ENCODE measurements at places on chromosomes 12 and 14.

- peak; percentile 27 for DNase-seq
These were observed 409.3 kb downstream of the PRKD1 start for GRCh38 chr14:29518335-29518734.

DNA sequence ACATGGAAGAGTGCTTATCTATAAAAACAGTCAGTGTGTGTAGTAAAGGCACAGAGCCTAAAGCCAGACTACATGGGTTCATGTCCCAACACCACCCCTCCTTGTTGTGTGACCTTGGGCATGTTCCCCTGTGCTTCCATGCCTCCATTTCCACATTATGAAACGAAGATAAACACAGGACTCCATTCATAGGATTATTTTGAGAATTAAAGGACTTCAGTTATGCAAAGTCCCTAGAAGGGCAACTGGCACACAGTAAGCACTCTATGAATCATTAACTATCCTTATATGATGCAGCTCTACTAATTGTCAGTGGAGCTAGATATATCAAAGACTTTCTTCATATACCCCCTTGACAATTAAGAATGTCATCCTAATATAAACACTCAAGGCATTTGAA is 17.8 kb downstream of the IFNG-AS1 start:
- no peak for DNase-seq

DNA sequence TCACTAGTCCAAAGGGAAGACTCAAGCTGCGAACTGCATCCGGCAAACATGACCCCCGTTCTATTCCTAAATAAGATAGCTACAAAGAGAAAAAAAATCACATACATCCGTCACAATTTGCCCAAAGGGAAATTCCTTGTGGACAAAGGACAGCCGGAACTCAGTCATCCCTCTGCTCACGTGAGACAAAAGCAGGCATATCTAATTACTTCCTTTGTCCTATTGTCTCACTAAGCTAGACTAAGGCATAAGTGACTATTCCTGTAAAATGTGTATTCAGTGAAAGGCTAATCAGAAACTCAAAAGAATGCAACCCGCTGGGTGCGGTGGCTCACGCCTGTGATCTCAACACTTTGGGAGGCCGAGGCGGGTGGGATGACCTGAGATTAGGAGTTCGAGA is 27.2 kb upstream of the NINJ2 start:
- peak; percentile 88 for DNase-seq

DNA sequence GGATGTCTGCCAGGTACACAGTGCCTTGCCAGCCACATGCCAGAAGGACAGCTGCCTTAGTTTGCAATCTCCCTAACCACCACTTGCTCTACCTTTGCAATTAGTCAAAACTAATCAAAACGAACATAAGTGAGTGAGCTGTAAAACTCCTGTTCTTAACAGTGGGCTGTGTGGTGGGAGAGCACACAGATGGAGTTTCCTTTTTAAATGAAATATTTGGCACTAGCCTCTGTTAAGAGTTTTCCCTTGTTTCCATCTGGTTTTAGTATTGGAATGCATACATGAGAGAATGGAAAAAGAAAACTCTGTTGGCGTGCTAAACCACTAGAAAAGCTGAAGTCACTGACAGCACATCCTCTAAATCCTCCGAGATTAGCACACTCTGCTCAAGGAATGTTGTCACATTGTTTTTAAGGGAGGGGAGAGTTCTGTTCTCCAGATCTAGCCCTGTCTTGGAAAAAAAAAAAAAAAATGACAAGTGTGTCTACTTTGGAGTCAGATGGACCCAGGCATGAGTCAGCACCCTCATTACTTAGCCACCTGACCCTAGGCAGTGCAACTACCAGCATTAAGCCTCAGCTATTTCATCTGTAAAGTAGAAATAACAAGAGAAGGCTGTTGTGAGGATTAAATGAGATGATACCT is 83.9 kb downstream of the STXBP6 start:
- DNase-seq, result no peak

GRCh38 chr12:96501908-96502307 is 12.5 kb downstream of the CFAP54 start:
- DNase-seq, result peak; percentile 36

DNA sequence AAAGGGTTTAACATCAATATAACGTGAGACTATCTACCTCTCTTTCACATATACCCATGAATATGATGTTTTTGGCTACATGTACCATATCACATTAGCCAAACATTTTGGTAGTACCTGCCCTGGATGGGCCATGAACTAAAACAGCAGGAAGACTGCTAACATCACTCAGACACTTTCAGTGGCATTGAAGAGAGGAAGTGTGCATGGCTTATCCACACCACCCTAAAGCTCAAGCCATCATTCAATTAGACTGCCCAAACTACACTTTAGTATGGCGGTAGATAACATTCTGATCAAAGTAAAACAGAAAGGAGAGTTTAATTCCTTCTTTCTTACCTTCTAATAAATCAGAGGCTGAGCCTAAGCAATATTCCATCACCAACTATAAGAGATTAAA is 103.0 kb downstream of the PEBP1 start:
- no peak for DNase-seq

DNA sequence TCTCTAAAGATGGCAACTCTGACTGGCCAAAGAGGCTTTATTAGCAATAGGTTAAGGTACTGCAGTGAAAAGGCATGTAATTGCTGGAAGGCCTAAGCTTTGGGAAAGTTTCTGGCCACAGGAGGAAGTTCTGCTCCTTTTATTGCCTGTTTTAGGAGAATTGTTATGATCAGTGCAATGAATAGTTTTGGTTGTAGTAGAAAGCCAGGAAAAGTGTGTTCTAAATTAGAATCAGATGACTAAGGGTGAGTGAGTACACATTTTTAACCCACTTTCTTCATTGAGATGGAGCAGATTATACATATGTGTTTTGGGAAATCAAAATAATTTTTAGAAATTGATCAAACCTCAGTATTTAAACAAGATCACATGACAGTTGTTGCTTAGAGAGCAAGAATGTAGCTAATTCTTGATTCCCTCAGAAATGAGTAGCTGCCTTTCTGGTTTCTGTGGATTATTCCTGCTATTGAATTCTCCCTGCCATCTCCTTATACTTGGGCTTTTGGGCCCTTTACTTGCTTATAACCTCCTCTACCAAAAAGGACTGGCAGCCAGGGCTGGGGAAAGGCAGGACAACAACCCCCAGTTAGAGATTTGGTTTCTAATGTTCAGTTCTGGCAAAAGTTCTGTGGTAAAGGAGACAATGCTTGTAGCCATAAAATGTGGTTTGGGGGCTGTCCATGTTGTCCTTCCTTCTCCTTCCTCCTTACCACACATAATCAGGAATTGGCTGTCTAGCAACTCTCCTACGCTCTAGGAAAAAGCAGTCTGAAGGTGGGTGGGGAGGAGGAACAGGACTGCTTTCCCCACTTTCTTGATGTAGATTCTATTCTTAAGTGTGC is 217.1 kb downstream of the SLC38A4 start:
- DNase-seq, result peak; percentile 23

DNA sequence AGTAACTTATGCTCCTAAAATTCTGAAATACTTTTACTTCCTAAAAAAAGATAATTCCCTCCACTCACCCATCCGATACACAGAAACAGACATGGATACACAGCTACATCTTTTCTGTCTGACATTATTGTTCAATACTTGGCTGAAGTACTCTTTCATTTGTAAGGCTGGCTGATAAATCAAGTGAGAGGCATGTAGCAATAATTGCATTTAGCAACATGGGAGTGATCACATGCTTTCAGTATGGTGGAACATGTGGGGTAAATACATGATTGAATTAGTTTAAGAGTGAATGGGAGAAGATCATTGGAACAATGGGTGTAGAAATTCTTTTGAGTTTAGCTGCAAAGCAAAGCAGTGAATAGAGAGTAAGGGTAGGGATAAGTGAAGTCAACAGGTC is 25.6 kb downstream of the PTPRQ start:
- no peak for DNase-seq

DNA sequence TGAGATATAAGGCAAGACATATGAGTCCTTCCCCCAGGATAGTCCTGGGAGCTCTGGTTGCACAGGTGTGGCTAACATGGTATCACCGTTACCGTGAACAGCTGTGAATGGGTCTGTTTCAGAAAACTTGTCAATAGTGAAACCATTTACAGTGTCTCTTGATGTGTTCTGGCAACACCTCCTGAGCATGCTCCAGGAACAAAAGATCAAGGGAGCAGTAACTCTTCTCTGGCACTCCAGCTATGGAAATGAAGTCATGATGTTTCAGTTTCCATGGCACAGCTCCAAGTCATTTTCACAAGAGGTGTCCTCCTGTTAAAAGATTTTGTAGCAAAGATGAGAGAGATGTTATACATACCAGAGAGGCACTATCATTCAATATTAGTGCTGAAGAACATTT is 253.7 kb downstream of the SNAPC1 start:
- no peak for DNase-seq

DNA sequence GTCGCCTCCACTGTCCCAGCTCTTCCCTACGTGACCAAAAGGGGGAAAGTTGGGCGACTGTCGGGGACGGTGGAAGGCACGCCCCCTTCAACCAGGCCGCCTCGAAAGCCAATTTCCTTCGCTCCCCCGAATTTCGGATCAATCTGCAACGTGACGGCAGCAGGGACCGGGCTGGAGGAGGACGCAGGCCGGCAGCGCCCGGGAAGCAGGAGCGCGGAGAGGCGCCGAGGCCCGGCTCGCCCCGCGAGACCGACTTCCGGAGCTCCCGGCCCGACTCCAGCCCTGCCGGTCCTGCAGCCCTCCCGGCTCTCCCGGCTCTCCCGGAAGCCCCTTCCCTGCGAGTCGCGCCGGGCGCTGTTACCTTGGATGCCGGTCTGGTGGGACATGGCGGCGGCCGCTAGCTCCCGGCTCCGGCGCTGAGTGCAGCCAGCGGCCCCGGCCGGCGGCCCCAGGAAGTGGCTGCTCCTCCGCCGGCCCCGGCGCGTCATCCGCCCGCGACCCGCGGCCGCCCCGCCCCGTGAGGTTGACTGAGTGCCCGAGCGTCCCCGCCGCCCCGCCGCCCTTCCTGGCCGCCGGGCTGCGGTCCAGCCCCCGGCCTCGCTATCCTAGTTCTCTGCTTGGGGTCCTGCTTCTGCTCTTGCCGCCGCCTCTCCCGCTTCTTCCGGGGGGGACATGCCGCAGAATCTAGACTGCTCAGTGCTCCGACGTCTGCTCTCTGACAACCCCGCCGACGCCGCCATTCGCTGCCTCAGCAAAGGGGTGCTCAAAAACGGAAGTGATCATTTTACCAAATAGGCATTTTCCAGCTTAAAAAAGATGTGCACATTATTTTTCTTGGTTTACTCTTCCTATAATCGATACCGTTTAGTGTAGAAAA is at the start of gene TWF1:
TWF1 (minus strand) TSS at position 458 of the 877 bp plus-strand sequence; CDS start at position 386, 72 bp downstream.
- DNase-seq, result peak; percentile 86

GRCh38 chr12:88996200-88996788 is 356.0 kb downstream of the DUSP6 start:
- peak; percentile 42 for DNase-seq
